ENCODE measurements at places on chromosomes 3 and 15.
A peak's percentile ranks its signal among the peaks of the same experiment; 100 is the strongest.

DNA sequence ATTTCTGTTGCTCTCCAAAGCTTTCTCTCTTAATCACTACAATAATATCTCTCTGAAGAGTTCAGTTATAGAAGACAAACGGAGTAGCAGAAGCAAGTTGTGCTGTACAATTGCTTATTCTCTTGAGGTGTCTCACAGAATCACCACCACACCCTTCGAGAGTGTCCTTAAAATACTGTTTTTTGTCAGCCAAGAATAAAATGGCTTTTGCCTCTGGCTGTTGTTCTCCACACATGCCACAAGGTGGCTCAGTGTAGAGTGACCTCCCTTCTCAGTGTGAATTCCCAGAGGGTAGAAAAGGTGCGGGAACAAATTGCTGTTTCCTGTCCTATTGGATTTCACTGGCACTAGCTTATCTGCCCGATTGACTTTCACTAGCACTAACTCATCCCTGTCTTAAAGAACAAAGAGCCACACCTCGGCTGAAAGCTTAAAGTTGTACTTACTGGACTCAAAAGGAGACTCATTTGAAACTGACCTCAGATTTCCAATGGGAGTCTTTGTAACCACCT lies 134.2 kb upstream of the SATB1 start:
- peak; percentile 32 for DNase-seq

DNA sequence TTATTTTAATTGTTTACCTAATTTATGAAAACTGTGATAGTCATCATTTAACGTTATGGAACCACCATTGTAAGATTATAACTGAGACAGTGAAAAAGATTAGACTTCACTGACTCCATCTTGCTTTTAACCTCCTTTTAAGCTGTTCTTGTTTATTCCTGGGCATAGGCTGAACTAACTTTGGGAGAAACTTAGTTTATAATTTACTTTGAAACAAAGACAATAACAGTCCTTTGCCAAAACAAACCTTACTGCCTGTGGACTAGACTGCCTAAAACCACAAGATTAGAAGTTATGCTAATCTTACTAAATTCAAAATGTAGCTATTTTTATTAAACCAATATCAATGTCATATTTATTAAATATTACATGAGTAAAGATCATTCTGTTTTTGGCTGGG lies 44.3 kb upstream of the TMEM45A start:
- no peak for DNase-seq

- DNase-seq = no peak
Measured at GRCh38 chr3:134054231-134054630, 24.5 kb upstream of the SLCO2A1 start.

GRCh38 chr3:111948786-111949185 lies 30.0 kb upstream of the ABHD10 start:
- no peak for DNase-seq

DNA sequence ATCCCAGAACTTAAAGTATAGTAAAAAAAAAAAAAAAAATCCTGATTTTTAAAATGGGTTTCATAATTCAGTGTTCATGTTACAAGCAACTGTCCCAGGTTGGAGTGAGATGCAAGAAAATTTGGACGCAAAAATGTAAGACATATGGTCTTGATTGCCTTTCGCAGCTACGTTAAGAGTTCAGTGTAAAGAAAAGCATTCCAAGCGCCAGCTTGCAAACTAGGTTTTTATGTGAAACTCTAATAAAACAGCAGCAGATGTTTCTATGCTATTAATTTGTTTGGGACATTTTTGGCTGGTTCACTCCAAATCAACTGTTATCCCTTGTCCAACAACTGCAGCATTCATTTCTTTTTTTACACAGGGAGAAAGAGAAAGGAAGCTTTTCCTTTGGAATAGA lies 957.8 kb downstream of the ROBO1 start:
- DNase-seq = no peak

- no peak for DNase-seq
Measured at GRCh38 chr3:79551321-79551892, 216.4 kb downstream of the ROBO1 start.

- DNase-seq = no peak
Measured at GRCh38 chr3:172033396-172033795, 6.0 kb upstream of the FNDC3B start.

DNA sequence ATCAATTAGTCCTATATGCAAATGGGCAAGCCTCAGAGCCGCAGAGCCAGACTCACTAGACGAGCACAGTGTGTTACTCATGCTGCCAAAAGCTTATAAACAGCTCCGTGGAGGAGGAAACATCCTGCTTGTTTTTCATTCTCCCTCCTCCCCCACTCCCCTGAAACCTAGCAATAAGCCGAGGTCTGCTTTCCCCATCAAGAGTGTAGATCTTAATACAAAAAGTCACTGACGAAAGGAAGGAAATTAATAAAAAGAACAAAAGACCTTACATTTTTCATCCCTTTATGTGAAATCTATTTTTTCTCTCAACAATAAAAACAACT lies 88.5 kb downstream of the XXYLT1 start:
- no peak for DNase-seq

DNA sequence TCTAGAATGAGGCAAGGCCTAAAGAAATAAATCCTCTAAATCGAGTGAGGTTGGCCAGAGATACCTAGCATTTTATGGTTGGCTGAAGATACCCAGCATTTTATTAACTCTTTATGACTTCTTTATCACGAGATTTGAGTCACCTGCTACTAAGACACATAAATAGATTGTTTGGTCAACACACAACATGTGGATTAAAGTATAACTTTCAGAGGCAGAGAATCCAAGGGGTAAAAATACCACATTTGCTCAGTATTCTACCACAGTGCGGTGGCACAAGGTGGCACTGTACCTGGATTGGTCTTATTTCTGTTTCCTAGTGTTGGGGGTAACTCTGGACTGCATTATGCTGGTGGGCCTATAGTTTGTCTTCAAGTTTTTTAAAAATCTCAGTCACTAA lies 27.0 kb upstream of the VILL start:
- DNase-seq = no peak

- DNase-seq = peak; percentile 24
Measured at GRCh38 chr3:139113231-139113992, 68.7 kb upstream of the PRR23C start.

- DNase-seq = no peak
Measured at GRCh38 chr15:31169558-31169957, 68.0 kb upstream of the TRPM1 start.

- DNase-seq = peak; percentile 81
Measured at GRCh38 chr3:48919215-48920138, 835 bp downstream of the ARIH2 start.

- DNase-seq = no peak
Measured at GRCh38 chr3:53151870-53152660, 8.9 kb upstream of the PRKCD start.

GRCh38 chr15:100115066-100115710 lies 226.6 kb downstream of the ADAMTS17 start:
- no peak for DNase-seq

DNA sequence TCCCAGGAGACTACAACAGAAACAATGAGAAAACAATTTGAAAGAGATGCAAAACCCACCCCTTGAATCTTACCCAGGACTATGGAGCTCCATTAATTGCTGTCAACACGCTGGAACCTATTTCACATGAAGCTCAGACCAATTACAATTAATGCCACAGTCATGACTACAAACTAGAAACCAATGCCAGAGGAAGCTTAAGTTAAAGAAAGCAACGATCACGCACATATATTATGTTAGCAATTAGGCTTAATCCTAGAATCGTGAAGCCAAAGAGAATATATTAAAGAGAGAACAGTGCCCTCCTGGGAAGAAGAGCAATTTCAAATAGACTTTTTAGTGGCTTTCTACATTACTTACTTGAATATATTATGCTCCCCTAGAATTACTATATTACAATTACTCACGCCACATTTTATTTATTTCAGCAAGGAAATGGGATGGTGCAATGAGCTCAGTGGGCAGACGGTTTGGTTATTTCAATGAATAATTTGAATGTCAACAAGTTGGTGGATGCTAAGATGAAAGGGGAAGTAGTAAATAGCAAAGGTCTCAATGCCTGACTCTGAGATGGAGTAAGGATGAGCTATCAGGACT lies 125.5 kb downstream of the GREM1 start:
- DNase-seq = no peak

- DNase-seq = no peak
Measured at GRCh38 chr15:85800478-85801123, 5.9 kb upstream of the KLHL25 start.

GRCh38 chr3:168678730-168679129 lies 583.0 kb upstream of the GOLIM4 start:
- no peak for DNase-seq

All from activated CD8-positive, alpha-beta T cell treated with anti-CD3 and anti-CD28 coated beads for 36 hours (primary cell).